ENCODE measurements at places on chromosomes 4 and X.

GRCh38 chr4:74555843-74556242 lies 110.9 kb downstream of the AREG start:
- DNase-seq: no peak

DNA sequence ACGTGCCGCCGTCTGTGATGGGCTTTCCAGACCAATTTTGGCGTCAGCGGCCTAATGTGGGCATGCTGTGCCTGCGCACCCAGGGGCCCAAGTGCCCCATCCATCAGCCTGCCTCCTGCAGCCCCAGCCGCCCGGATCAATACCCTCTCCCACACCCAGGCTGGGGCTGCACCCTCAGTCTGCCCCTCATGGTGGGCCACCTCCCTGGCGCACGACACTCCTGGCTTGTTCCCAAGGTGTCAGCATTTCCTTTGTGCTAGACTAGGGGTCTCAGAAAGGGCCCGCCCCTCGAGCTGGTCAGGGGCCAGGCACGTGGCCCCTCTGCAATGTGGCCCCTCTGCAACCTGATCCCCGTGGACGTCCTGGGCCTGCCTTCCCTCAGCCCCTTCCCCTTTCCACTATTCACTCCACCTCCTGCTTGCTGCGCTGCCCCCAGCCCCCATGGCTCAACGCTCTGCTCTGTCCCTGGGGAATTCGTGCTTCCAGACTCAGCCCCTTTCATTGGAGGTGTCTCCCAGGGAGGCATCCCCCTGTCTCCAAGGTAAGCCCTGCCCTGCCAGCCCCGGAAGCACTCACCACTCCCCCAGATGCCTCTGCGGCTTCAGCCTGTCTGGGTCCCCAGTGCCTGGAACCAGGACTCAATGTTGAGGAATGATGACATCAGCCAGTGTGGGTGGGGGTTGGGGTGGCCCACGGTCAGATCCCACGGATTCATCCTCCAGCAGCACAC lies 130.8 kb downstream of the HMX1 start:
- no peak for DNase-seq

DNA sequence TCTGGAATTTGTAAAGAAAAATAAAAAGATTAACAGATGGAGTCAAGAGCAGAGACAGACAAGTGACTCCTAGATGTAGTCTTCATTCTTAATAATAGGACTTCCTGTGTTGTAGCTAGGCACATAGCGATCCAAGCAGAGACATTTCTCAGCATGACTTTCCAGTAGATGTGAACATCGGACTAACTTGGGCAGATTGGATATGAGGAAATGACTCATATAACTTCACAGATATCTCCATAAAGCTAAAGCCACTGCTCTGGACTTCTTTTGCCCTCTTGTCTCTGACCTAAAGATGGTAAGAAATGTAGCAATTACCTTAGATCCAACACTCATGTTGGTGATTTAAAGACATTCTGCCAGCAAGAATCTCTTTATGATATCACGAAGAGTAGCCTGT lies 131.7 kb downstream of the EPHA5 start:
- DNase-seq: no peak

- no peak for DNase-seq
Observed at GRCh38 chr4:171978216-171978615, 165.0 kb downstream of the GALNTL6 start.

DNA sequence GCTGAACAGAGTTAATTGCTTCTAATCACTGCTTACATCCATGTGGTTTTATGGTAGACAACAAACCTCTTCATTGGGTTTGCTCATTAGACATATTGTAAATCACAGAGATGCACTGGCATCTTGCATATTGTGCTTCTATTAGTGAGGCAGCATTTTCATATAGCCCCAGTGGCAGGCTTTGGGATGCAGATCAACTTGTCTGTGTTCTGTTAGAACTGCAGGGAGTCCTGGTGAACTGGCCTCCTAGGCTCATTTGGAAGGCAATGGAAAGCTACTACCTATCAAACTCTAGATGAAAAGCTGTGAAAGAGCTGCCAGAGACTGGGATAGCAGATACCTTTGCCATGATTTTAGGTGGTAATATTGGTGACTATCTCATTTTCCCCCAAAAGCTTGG lies 108.8 kb downstream of the NAA11 start:
- no peak for DNase-seq

DNA sequence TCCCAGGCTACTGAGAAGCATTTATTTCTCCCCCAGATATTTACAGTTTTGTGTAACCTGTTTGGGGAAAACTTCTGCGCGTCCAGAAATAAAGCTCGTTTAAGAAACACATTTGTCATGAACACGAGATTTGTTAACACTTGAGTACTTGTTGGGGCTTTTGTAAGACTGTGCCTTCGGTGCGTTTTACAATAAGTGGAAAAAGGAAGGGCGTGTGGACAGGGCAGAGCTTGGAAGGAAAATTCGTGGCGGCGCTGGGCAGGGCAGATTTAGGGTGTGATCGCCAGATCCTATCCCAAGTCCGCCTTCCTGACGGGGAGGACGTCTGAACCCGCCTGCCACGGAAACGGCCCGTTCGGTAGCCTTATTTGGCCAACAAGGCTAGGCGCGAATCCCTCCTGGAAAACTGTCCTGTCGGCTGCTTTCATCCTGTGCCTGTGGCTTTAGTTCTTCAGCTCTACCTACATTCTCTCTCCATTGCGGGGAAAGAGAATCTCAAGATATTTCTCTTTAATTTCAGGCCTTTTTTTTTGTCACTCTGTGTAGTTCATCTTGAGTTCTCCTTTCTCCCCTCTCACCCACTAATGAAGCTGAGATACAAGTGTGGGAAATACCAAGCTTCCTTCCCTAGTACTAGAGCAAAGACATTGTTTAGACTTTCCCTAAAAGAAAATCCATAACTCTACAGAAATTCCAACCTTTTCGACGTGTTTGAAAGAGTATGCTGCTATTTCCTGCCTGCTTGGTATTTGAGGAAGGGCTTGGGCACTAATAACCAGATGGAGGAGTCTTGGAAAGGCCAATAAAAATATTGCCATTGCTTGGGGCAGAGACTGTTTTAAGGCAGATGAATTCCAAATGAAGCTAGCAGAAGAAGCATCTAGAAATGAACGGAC lies 982 bp downstream of the PDLIM5 start:
- DNase-seq: peak; percentile 27

DNA sequence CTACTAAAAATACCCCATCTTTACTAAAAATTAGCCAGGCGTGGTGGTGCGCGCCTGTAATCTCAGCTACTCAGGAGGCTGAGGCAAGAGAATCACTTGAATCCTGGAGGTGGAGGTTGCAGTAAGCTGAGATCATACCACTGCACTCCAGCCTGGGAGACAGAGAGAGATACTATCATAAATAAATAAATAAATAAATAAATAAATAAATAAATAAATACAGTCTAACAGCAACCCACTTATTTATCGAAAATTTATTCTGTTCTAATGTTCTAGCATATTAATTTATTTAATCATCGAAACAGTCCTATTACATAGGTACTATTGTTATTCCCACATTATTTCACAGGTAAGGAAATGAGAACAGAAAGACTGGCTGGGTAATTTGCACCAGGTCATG lies 18.2 kb upstream of the TXK start:
- DNase-seq: no peak

DNA sequence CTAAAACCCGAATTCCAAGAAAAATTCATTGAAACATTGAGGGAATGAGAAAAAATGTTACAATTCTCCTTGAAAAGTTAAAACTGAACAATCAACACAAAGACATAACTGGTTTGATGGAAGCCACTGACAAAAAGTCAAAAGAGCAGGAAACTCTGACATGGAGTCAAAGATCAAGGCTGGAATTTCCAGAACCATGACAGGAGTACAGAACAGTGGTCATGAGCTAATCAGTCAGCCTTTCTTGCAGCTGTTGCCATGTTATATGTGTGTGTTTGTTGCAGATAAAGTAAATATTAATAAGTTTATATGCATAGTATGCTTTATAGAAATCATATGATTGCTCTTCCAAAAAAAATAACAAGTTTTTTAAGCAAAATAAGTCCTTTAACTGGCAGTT lies 184.7 kb upstream of the HCCS start:
- no peak for DNase-seq

GRCh38 chrX:97260679-97261078 lies 377.0 kb downstream of the RPA4 start:
- DNase-seq: no peak

DNA sequence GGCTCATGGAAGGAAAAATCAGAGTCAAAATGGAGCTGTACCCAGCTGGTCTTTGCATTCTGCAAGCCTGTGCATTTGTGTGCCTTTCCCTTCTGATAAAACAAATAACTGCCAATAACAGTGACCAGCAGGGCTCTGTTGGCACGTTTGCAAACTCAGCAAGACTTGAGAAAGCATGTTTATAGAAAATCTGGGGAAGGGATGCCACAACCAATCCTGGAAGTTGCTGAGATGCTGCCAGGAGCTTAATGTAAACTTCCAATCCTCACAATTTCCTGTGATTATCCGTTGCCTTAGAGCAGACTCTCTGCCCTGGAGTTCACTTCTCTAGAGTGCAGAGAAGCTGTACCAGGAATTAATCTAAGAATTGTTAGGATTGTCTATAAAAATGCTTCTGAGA lies 6.9 kb upstream of the ANXA3 start:
- DNase-seq: no peak

GRCh38 chr4:76199664-76200211 lies 13.9 kb downstream of the SCARB2 start:
- no peak for DNase-seq

DNA sequence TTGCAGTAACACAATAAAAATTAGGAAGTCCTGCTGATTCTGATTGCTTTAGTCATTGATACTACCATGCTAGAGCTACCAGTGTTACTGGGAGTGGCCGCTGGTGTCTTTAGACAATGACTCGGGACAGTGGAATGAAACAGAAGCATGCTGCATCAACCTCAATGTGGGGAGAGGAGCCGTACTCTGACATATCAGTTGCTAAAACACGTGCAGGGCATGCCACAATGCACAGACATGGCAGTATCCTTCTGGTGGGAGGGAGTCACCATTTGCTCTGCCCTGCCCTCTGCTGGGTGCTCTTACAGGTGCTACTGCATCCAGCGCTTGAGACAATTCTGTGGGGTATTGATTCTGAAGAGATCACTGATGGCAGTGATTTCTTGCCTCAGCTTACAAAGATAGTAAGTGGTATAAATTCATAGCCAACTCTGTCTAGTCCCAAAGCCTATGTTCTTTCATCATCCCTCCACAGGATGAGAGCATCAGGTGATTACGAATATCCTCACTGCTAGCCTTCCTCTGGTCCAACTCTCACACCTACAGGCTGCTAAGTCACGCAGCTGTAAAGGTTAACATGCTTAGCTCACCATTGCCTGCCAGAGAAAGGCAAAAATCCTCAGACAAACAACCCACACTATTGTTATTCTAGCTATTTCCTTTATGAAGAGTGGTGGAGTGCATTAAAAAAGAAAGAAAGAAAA lies 43.7 kb downstream of the NSG1 start:
- DNase-seq: peak; percentile 50

GRCh38 chrX:50707955-50708699 lies 105.9 kb downstream of the SHROOM4 start:
- DNase-seq: no peak

DNA sequence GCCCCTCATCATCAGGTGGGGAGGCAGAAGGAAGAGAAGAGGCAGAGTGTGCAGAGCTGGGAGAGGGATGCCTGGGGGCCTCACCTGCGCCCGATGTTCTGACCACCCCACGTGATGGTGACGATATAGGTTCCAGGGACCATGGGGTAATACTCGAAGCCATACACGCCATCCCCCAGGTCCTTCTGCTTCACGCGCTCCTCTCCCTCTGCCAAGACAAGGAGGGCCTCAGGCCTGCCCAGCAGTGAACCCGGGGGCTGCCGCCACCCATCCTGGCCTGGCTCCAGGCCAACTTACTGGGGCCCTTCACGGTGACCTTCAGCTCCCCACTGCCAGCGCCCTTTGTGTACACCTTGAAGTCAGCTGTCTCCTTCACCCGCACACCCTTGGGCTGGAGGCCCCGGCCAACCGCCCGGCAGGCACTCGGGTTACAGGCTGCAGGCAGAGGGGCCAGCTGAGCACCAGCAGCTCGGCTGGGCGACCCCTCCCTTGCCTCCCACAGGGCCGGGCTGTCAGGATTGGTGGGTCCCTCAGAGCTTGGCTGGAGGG lies 9.3 kb downstream of the FLNA start:
- DNase-seq: no peak

DNA sequence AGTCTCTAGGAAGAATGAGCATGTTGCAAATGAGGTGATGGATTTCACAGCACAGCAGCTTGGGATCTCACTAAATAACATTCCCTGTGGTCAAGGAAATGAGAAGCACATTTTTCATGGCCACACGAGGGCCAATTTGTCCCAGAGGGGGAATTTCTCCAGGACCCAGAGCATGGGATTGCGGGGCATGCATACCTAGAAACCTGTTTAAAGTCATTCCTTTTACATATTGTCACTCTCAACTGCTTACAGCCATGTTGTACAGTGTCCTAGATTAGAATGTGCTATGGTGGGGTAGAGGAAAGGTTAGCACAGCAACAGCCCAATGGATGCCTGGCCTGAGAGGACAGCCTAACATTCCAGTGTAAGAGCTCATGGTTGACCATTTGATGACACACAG lies 37.4 kb upstream of the NLGN4X start:
- DNase-seq: no peak

GRCh38 chr4:6778435-6778834 lies 4.1 kb upstream of the KIAA0232 start:
- no peak for DNase-seq

DNA sequence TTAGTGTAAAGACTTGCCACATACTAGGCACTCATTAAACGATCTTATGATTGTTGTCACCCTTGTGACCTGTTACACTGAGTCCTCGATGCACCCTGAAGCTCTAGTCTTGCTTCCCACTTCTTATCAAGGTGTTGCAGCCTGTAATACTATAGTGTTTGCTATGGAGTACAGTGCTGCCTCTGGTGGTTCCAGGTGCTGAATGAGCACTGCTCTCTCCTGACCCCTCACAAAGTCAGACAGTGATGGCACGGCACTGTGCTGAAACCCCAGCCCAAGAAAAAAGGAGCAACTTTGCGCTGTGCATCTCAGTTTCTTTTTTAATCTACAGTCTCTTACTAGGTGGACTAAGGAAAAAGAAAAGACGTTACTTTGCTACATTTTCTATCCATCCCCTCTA lies 106.3 kb downstream of the GC start:
- no peak for DNase-seq

- no peak for DNase-seq
Observed at GRCh38 chrX:154986826-154987575, 35.5 kb downstream of the F8 start.

GRCh38 chr4:159855731-159856130 lies 752.9 kb downstream of the RAPGEF2 start:
- DNase-seq: no peak

- no peak for DNase-seq
Observed at GRCh38 chr4:821181-821591, 4.7 kb downstream of the CPLX1 start.

DNA sequence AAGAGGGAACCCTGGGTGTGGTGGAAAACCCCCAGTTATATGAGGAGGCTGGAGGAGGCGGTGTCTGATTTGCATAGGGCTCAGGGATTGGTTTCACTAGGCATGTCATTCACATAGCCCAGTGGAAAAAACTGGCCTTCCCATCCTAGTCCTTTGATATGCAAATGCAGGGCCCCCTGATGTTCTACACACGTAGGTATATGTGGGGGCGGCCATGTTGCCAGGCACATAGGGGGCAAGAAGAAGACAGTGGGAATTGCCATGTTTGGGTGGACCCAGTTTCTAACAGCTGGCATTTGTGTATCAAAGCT lies 34.0 kb upstream of the ENPP6 start:
- DNase-seq: no peak

- peak; percentile 69 for DNase-seq
Observed at GRCh38 chrX:46796574-46797191, 37.8 kb upstream of the SLC9A7 start.

- DNase-seq: no peak
Observed at GRCh38 chr4:149831656-149832208, 16.1 kb upstream of the IQCM start.

- DNase-seq: no peak
Observed at GRCh38 chr4:124282301-124282898, 430.1 kb downstream of the ANKRD50 start.

All from activated CD8-positive, alpha-beta memory T cell treated with anti-CD3 and anti-CD28 coated beads, Interleukin-2, amount 50 U/mL, for 4 hours (primary cell).